Stimulated activated CD4-positive, alpha-beta T cell treated with anti-CD3 and anti-CD28 coated beads, Interleukin-4, amount 100 ng/mL, for 24 hours (primary cell): ENCODE measurements at places on chromosomes 1 and 21.

- no peak for DNase-seq
These were observed 647.7 kb downstream of the KCNT2 start for GRCh38 chr1:195960580-195960979.

GRCh38 chr1:69595486-69595885 is 27.8 kb downstream of the LRRC7 start:
- no peak for DNase-seq

- no peak for DNase-seq
These were observed 25.1 kb downstream of the RRP1 start for GRCh38 chr21:43814215-43815106.

DNA sequence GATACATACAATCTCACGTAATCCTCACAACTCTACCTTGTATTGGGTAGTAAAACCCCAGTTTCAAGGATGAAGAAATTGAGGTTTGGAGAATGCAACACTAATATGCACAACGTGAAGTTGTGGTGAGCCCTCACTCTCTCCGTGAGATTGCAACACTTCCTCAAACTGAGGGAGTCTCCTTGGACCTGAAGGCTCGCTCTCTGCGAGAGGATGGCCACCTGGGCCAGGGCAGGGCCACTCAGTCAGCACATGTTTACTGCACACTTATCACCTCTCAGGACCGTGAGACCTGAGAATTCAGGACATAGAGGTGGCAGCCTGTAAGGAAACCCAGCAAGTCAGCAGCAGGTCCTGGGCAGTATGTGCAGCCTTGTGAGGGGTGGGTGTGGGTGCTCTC is 8.7 kb downstream of the SH3BP5L start:
- no peak for DNase-seq

DNA sequence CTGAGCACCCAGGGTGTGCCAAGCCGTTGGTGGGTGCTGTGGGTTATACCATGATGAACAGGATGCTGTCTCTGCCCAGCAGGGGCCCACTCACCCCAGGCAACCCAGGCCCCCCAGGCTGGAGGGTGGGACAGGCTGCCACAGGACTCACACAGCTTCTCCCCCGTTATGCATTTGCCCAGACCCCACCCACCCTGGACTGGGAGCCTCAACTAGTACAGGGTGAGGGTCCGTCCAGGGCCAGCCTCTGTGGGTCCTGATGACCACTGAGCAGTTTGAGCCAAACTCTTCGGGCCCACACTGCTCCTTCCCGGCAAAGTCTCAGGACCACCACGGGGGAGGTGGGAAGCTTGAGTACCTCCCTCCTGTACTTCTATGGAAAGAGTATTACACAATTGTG is 3.8 kb upstream of the PRELP start:
- DNase-seq, result no peak

- DNase-seq, result no peak
These were observed 671 bp downstream of the KIF26B start for GRCh38 chr1:245155272-245156040.

GRCh38 chr1:76543495-76543894 is 323.8 kb upstream of the ST6GALNAC5 start:
- DNase-seq, result no peak

DNA sequence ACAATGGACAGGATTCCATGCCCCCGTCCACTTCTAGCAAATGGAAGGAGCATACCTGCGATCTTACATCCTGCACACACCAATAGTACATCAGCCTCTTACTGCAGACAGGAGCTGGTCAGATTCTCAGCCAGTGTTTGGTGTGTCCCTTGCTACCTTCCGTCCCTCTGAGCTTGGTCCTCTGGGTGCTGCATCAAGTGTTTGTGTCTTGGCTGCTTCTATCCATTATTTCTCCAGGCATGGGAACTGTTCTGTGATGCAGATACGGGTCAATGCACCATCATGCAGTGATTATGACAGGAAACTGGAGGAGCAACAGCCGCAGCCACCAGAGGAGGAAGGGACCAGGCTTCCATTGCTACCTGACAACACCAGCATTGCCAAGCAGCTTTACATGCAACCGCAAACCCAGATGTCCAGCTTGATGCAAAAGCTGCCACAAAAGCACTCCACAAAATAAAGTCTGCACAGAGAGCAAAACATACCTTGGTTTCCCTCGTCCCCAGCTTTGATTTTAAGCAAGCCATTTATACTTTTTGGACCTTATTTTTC is 21.9 kb upstream of the OVAAL start:
- DNase-seq, result no peak

DNA sequence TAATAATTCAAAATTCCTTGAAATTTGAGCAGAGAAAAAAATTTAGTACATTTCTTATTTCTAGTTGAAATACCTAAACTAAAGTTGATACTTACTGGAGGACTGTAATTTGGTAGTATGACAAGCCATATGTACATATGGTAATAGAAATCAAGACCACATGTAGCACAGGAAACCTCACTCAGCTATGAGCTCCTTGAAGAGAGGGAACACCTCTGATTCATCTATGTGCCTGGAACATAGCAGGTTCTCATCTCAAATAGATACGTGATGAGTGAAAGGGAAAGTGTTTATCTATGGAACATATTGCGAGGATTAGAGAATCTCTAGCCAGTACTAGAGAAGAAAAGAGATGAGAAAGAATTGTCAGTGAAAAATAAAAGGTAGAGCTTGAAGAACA is 47.9 kb upstream of the GNG4 start:
- DNase-seq, result peak; percentile 8

DNA sequence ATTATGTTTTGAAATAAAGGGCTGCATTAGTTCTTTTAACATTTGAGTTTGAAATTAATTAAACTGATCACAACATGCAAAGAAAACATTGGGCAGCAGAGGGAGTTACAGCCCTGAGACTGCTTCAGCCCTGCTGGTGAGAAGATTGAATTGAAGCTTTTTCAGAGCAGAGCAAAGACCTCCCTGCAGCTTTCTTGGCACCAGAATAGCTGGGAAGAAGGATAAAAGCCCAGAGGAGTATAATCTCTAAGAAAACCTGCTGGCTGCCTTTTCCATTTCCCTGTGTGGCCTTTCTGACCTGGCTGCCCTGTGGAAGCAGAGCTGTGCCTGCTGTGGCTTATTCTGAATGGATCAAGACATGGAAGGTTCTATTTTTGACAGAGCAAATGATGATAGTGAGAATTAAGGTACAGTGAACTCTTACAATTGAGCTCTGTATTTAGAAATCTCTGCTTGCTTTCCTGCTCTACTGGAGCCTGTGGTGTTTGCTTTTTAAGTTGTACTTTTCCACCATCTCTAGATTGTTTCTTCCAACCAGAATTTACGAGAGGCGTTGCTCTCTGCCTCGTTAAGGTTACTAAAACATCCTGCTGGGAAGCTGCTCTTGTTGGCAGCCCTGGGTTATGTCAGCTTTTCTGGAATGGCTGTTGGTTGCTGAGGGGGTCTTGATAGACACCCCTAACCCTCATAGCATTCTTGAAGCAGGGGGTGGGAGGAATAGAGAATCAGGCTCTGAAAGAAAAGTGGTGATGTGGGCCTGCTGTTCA is 9.9 kb downstream of the SNRPE start:
- DNase-seq, result peak; percentile 18

DNA sequence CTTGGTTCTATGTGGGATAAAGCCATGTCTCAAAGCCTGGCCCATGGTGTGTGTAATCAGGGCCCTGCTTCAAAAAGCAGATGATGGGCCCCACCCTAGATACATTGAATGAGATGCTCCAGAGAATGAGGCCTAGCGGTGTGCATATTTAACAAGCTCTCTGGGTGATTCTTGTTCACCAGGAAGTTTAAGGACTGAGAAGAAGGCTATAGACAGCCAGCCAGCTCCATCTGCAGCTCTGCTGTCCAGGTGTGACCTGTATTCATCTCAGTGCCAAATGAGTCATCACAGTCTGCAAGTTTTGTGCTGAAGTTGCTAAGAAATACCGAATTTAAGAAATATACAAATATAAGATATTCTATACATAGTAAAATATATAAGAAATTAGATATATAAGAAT is 182.0 kb upstream of the RUNX1 start:
- no peak for DNase-seq

DNA sequence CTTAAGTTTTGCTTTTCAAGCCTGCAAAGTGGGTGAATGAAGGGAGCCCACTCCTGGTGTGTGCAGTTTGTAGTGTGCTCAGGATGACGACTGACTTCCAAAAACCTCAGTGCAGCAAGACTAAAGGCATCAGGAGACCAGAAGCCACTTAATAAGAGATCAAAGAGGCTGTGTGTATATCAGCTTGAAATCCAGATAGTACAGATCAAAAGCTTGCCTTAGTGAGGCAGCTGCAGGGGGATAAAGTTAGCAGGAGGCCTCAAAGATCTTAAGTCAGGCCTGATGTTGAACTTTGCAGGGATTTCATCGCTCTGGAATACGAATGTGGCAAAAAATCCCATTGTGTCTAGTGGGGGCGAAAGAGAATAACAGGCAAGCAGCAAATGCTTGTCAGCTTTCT is 99.8 kb downstream of the PATJ start:
- DNase-seq, result no peak

DNA sequence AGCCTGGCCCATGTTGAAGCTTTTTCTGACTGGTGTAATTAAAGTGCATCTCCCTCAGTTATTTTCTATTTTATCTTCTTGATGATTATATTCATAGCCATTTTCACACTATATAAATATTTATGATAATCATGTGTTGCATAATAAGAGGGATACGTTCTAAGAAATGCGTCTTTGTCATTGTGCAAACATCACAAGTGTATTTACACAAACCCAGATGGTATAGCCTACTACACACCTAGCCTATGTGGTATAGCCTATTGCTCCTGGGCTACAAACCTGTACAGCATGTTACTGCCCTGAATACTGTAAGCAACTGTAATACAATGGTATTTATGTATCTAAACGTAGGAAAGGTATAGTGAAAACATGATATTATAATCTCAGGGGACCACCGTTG is 88.1 kb downstream of the BACH1 start:
- DNase-seq, result no peak

DNA sequence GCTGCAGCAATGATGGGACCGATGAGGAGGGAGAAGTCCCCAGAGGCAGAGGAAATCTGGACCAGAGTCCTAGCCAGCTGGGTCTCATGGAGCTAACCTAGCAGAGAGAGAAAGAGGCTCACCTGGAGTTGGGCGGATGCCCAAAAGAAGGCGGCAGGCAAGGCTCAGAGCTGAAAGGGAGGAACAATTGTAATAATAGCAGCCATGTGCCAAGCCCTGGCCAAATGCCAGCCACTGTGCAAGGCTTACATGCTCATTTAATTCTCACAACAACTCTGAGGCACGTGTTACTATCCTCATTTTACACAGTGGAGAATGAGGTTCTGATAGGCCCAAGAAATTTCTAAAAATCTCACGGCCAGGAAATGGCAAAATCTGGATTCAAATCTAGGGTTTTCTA is 50.0 kb upstream of the ZNF648 start:
- no peak for DNase-seq

DNA sequence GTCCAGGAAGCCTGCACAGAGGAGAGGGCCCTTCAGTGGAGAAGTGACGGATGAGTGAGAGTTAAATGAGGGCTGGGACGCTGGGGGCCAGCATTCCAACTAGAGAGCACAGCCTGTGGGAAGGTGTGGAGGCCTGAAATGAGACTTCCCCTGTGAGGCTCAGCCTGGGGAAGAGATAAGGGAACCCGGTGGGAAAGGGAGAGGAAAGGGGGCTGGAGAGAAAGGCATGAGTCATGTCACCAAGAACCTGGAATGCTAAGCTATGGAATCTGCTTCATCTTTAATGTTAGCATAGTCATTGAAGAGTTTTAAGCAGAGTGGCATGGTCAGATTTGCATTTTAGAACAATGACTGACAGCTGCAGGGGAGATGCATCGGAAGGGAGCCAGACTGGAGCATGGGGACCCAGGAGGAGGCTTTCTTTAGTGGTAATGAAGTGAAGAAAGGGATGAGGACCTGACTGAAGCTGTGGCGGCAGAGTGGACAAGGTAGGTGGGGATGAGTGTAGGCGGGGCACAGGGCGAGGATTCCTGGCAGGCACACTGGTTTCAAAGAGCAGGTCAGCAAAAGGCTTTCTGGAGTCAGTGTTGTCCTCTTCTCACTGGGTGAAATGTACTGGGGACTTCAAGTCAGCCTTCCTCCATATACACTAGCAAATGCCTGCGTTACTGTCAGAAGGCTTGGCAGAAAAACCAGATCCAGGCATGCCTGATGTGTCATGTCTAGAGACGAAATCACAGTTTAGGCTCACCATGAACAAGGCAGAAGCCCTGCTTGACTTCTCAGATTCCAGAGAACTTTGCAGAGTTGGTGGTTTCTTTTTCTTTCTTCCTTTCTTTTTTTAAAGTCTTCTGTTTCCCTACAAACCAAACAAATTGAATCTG is 8.0 kb downstream of the RGL1 start:
- no peak for DNase-seq

GRCh38 chr1:109248797-109249629 is at the start of gene CELSR2:
CELSR2 (plus strand) TSS chr1:109249539; CDS start chr1:109250080, 541 bp downstream.
- peak; percentile 58 for DNase-seq

DNA sequence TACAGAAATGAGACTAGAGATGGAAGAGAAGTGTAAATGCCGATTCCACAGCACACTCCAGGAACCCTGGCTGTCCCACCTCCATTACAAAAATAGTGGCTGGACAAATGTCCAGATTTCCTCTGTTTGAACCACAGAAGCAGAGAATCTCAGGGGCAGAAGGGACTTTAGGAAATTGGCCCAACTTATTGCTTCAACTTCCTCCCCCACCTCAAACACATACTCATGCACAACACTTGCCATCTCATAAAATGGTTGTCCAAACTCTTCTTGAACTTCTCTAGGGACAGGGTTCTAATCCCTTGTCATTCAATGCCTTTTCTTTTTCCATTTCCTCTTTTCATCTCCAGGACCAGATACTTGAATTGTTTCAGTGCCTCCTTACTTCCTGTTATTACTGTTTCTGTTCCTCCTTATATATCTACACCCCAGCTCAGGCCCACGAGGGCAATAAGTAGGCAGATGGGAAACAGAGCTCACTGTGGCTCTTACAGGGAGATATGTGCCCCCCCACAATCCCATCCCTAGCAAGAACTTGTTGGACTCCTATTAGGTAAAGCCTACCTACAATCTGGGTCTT is 8.5 kb upstream of the B4GALT3 start:
- DNase-seq, result no peak

DNA sequence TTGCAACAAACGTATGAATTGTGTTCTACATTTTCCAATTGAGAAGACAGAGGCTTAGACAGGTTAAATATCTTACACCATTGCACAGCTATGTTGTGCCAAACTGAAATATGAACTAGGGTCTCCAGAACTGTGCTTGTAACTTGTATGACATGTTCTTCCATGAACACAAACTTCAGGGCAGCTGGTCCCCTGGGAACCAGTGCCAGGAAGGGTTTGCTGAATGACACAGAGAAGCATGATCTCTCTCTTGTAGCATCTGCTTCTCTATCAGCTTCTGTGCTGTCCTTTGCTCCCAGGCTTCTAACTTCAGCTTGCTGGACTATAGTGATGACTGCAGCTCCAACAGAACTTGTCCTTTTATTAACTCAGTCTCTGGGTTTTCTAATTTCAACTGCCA is 385.5 kb downstream of the SIPA1L2 start:
- no peak for DNase-seq

GRCh38 chr21:33993286-33994231 is 78.0 kb upstream of the ATP5PO start:
- no peak for DNase-seq

- no peak for DNase-seq
These were observed 37.0 kb upstream of the TMEM52 start for GRCh38 chr1:1956101-1956500.

GRCh38 chr1:246629030-246629429 is 62.8 kb downstream of the CNST start:
- no peak for DNase-seq

GRCh38 chr1:106038260-106038659 is 1018.2 kb upstream of the PRMT6 start:
- DNase-seq, result no peak
